ENCODE measurements at places on chromosomes 6 and 20.
A peak's percentile ranks its signal among the peaks of the same experiment; 100 is the strongest.

GRCh38 chr6:44054721-44055559 is 72.3 kb downstream of the MRPL14 start:
- DNase-seq: no peak

GRCh38 chr6:142696123-142697000 is 248.6 kb downstream of the HIVEP2 start:
- no peak for DNase-seq

GRCh38 chr20:50121858-50122271 is 8.9 kb upstream of the UBE2V1 start:
- no peak for DNase-seq

DNA sequence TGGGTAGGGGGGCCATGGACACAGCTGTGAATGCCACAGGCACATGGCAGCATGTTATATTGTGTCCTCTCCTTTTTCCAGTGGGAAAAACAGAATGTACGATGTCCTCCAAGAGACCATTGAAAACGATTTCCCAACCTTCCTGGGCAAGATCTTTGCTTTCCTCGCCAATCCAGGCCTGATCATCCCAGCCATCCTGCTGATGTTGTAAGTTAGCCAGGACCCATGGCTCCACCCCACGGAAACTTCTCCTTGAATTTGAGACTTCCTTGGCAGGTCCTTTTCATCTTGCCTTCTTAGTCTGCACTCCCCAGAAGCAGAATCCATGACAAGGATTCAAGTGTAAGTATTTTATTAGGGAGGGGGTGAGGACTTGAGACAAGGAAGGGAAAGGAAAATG is 28.2 kb upstream of the NOP56 start:
- no peak for DNase-seq

GRCh38 chr6:133814797-133815196 is 74.1 kb upstream of the TCF21 start:
- no peak for DNase-seq

DNA sequence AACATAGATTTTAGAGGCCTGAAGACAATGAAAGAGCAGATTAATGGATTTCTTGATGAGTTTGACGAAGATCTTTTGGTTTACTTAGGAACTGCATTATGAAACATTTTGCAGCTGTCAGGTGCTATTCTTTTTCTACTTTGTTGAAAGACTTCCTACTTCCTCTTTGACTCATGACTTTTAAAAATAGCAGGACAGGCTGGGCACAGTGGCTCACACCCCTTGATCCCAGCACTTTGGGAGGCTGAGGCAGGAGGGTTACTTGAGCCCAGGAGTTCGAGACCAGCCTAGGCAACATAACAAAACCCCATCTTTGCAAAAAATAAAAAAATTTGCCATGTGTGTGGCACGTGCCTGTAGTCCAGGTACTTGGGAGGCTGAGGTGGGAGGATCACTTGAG is 52.0 kb downstream of the ITCH start:
- DNase-seq: no peak

DNA sequence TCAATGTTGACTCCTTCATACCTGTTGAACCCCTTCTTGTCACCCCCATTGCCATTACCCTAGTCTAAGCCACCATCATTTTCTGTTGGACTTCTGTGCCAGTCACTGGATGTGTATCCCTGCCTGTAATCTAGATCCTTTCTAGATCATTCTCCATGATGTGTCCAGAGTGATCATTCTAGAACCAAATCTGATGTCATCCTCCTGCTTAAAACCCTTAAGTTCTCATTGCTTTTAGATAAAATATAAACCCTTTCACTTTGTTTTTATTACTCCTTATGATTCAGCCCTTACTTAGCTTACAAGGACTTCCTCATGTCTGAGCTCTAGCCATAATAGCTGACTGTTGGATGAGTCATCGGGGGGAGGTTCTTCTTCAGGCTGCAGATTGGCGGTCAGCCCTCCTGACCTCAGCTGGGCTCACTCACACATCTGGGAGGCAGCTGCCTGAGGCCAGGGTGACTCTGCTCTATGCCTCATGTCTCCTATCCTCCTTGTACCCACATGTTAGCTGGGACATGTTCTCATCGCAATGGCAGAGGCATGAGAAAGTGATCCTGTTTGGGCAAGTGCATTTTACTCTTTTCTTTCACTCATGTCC is 287.6 kb downstream of the ESR1 start:
- DNase-seq: no peak

GRCh38 chr6:143612186-143612585 is 65.6 kb upstream of the PHACTR2 start:
- no peak for DNase-seq

- DNase-seq: no peak
These were observed 188.8 kb downstream of the TASP1 start for GRCh38 chr20:13449868-13450434.

DNA sequence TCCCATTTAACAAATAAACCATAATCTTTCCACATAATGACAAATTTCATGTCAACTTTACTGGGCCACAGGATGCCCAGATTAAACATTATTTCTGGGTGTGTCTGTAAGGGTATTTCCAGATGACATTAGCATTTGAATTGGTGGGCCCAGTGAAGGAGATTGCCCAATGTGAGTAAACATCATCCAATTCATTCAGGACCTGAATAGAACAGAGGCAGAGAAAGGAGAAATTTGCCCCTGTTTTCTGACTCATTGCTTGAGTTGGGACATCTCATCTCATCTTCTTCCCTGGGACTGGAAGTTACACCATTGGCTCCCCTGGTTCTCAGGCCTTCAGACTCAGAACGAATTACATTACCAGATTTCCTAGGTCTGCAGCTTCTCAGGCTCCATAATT is 142.9 kb downstream of the TPBG start:
- DNase-seq: no peak

DNA sequence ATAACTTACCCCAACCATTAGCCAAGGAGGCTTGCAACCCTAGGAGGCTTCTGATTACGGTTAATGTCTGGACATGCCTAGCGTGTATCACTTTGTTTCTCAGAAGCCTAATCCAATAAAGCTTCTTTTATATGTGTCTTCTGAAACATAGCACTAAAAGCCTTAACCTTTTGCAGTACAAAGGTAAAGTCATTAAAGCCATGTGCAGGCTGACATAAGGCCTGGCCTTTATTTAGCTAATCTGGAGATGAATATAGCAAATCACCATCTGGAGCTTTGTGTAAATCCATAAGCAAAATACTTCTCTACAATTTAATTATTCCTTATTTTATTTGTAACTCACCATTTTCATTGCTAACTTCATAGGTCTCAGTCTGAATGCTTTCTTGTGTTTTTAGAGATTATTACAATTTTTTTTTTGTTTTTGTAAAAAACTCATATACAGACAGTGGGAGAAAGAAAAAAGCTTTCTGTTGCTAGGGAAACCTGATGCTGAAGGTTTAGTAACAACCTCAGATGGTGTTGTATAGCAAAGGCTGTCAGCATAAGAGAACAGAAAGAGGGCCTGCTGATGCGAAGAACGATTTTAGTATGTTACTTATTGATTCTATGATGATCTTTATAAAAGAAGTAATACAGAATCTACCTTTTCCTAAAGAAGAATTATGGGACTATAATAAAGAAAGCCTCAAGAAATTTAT is at the start of gene EYS:
Gene EYS (minus strand): TSS at position 101 of the 701 bp plus-strand sequence. CDS start 211,816 bp downstream, outside the sequence.
- DNase-seq: peak; percentile 11

GRCh38 chr6:154478021-154478700 is 32.3 kb downstream of the CNKSR3 start:
- no peak for DNase-seq

DNA sequence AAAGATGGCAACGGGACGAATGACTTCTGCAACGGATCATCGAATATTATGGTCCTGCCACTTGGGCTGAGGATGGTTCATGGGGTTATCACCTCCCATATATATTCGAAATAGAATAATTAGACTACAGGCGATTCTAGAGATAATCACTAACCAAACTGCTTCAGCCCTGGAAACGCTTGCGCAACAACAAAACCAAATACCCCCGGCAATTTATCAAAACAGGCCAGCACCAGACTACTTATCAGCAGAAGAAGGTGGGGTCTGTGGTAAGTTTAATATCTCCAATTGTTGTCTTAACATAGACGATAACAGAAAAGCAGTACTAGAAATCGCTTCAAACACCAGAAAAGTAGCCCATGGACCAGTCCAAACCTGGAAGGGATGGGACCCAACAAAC is 31.0 kb upstream of the ULBP3 start:
- DNase-seq: no peak

GRCh38 chr6:44833248-44833647 is 445.7 kb downstream of the CDC5L start:
- no peak for DNase-seq

- no peak for DNase-seq
These were observed 1642.2 kb downstream of the KHDRBS2 start for GRCh38 chr6:60643870-60644269.

DNA sequence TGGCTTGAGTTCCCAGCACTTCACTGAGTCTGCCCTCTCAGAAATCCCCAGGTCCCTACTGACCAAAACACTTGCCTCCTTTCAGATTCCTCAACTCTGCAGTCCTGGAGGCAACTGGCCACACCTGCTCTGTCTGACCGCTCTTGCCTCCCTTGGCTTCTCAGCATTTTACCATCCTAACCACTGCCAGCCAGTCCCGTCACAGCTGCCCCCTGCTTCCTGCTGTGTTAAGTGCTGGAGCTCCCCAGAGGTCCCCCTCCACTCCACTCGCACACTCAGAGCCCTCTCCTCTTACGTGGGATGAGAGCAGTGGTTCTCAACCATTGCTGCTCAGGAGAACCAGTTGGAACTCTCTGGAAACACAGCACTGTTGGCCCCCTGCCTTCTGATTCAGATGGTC is 20.5 kb downstream of the ADAT2 start:
- DNase-seq: no peak

- peak; percentile 16 for DNase-seq
These were observed 20.1 kb downstream of the MRPS18A start for GRCh38 chr6:43667245-43668150.

DNA sequence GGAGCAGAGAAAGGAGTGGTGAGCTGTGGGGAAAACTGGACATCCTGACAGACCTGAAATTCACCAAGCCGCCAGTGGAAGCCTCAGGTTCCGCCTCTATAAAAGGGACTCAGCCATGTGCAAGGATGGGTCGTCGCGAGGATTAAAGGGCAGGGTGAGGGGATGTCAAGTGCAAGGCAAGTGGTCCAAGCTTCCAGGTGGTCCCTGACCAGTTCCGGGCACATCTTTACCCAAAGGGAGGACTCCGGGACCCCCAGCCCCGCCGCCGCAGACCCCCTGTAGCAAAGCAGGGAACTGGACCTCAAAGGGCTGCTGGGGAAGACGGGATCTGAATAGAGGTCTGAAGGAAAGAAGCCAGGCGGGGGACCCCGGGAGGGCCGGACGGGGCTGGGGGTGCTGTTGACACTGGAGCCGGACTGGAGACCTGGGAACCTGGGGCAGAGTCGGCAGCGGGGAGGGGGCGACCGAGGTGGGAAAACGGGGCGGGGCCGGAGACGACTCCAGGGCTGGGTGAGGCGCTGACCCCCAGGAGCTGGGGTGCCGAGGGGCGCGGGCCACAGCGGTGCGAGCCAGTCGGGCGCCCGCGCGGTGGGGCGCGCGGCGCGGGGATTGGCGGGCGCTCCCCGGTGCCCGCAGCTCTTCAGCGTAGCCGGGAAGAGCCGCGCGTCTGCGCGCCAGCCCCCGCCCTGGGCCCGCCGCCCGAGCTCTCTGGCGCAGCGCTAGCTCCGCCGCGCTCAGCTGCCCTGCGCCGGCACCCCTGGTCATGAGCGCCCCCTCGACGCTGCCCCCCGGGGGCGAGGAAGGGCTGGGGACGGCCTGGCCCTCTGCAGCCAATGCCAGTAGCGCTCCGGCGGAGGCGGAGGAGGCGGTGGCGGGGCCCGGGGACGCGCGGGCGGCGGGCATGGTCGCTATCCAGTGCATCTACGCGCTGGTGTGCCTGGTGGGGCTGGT is at the start of gene SSTR4:
Gene SSTR4 (plus strand): TSS at position 592 of the 951 bp plus-strand sequence. CDS start 172 bp downstream, at position 764.
- DNase-seq: no peak

GRCh38 chr6:132132422-132132821 is 181.2 kb upstream of the CCN2 start:
- DNase-seq: no peak
